ENCODE measurements at places on chromosomes 4 and X.
A peak's percentile ranks its signal among the peaks of the same experiment; 100 is the strongest.

GRCh38 chrX:110015032-110015431 is 12.1 kb downstream of the TMEM164 start:
- no peak for DNase-seq

DNA sequence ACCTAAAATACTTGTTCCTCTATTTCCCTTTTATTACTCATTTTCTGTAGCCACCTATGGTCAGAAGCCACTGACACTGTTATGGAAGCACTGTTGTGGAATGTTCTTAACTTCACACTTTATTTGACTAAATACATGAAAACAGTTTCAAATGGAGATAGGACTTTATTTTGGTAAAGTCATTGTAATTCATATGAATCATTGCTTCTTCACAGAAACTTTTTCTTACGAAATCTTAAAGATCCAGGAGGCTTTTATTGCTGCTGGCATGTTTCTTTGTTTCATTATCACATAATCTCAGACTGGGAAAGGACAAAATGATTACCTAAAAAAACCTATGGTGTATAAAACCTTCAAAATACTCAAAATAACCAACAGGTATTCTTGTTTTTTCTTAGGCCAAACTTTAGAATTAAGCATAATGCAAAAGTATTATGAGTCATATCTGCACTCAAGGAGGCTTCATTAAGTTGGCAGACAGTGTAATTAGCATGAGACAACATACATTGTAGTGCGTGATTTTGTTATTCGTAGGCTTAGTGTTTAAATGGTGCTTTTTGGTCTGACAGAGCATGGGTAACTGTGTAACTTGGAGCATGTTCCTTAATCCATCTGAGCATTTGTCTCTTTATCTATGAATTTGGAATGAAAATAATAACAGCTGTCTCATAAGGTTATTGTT is 58.0 kb downstream of the SH3BGRL start:
- DNase-seq: peak; percentile 38

DNA sequence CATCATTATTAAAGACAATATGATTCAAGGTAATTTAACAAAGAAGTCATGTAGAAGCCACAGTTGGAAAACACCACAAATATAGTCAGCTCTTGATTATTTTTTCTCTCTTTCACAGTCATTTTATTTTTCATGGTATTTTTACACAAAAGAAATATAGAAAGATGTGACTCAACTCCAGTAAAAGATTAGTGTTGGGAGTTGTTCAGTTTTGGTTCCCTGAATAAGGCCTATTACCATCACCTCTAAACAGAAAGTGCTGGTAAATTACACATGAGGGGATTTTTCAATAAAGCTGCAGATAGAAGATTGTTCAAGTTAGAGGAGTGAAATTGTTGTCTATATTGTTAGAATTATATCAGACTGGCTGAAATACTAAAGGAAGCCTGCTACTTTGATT is 107.0 kb downstream of the DDIT4L start:
- no peak for DNase-seq

GRCh38 chrX:34918856-34919255 is 23.7 kb upstream of the FAM47B start:
- peak; percentile 53 for DNase-seq
